ENCODE measurements at places on chromosomes 3 and 15.

- DNase-seq: no peak
Measured at GRCh38 chr15:80478075-80478474, 73.9 kb downstream of the ARNT2 start.

- DNase-seq: no peak
Measured at GRCh38 chr3:65627062-65627461, 411.7 kb downstream of the MAGI1 start.

GRCh38 chr3:99250821-99251355, 349.4 kb upstream of the DCBLD2 start:
- no peak for DNase-seq

GRCh38 chr3:194396859-194397756, 2.0 kb downstream of the GP5 start:
- DNase-seq: no peak

GRCh38 chr3:170717410-170718402, 131.8 kb upstream of the SLC7A14 start:
- no peak for DNase-seq

DNA sequence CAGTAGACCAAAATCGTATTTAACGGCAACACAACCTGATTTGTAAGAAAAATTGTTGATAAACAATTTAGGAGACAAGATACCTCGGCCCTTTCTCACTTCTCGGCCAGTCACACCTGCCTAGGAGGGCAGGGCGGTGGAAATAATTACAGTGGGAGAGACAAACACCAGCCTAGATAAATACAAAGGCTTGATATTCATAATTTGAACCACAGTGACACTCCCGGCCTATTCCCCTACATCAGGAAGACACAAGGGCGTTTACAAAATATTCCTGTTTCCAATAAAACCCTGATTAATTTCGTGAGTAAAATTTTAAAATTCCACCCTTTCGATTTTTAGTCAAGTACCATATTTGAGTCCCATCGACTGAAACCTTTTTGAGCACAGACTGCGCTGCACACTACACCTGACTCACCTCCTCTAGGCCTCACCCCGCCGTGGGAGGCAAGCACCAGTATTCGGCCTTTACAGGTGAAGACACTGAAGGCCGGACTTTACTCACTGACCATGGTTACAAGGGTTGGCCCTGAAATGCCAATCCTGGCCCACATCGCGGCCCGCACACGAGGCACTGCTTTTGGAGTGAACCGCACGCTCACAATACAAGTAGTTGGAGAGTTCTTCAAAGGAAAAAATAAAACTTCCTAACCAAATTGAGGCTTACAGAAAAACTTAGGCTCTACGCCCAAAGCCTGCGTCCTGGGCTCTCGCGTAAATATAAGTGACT, 794 bp downstream of the ARPP19 start:
- peak; percentile 67 for DNase-seq

- no peak for DNase-seq
Measured at GRCh38 chr3:65169961-65170360, 482.2 kb upstream of the ADAMTS9 start.

DNA sequence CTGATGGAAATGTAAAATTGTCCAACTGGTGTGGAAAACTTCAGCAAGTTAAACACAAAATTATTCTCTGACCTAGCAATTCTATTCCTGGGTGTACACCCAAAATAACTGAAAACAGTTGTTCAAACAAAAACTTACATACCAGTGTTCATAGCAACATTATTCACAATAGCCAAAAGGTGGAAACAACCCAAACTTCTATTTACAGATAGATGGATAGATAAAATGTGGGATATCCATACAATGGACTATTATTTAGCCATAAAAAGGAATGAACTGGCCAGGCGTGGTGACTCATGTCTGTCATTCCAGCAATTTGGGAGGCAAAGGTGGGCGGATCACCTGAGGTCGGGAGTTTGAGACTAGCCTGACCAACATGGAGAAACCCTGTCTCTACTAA, 6.9 kb upstream of the VWA5B2 start:
- DNase-seq: no peak
